ENCODE measurements at places on chromosomes 4 and X.

- no peak for DNase-seq
These were observed 103.7 kb upstream of the TENT5D start for GRCh38 chrX:80316526-80316925.

DNA sequence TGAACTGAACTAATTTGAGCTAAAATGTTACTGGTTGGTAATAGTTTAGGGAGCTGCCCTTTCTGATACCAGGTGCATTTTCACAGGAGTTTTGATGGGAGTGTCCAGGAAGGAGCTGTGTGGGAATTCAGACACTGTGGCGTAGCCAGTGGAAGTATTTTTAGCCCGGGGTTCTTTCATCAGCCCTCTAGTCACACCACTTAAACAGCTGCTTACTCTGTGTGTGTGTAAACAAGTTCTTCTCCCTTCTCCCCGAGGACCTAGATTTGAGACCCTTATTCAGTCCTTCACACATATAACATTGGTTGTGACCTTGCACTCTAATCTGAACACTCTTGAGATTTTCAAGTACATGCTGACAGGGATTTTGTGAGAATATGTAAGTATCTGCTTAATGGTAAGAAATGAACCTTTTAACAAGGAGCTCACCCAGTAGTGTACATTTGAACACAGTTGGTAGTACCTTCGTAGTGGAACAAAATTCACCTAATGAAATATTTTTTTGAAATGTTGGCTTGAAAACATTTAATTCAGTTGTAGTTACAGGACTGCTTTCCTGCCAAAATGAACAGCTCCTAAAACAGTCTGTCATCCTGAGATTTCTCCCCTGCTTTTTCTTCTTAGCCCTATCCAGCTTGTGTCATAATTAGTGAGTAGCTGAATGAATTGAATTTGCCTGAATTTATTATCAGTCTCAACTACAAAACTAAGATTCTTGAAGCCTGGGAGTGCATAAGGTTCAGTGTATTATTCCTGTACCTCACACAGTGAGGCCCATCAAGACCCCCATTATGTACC, 61.8 kb downstream of the BMPR1B start:
- DNase-seq = no peak

- DNase-seq = no peak
These were observed 104.4 kb downstream of the ADRA2C start for GRCh38 chr4:3870567-3870962.

DNA sequence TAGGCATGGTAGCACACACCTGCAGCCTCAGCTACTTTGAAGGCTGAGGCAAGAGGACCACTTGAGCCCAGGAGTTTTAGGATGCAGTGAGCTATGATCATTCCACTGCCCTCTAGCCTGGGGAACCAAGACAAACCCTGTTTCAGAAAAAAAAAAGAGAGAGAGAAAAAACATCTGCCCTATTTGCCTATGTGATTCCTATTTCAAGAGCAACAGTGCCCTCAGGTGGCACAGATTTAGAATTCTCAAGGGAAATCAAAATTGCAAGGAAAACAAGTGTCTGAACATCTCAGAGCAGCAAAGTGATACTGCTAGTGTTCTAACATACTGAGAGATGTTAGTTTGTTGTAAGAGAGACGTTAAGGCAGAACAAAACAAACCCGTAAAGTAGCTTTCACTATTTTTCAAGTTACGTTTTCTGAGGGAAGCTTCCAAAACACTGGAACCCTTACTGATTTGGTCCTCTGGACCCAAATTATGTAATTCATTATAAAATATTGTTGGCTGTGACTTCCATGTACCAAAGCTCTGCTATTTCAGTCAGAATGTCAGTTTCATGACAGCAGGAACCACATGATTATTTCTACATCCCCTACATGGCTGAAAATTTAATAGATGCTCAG, 7.9 kb downstream of the BDH2 start:
- peak; percentile 66 for DNase-seq

GRCh38 chr4:181970366-181970765, 272.8 kb upstream of the TENM3 start:
- DNase-seq = peak; percentile 35

GRCh38 chrX:125293850-125294780, 25.6 kb upstream of the TEX13C start:
- DNase-seq = peak; percentile 3

DNA sequence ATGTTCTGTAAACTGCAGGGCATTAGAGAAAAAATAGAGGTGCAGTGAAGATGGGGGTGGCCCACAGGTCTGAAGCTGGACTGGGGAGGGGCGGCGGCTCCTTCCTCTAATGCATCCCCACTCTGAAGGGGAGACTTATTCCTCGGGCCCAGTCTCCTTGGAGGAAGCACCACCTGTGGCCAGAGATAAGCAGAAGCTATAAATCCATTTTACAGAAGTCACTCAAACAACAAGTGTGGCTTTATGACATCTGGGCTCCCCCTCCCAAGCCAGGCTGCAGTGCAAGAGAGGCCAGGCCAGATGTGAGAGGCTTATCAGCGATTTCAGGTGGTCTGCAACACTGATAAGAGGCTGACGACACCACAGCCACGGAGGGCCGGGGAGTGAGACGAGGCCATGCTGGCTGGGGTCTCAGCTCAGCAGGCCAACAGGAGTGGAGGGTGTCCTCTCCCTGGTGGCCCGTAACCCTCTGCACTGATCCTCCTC, 15.8 kb downstream of the CYTL1 start:
- DNase-seq = no peak

DNA sequence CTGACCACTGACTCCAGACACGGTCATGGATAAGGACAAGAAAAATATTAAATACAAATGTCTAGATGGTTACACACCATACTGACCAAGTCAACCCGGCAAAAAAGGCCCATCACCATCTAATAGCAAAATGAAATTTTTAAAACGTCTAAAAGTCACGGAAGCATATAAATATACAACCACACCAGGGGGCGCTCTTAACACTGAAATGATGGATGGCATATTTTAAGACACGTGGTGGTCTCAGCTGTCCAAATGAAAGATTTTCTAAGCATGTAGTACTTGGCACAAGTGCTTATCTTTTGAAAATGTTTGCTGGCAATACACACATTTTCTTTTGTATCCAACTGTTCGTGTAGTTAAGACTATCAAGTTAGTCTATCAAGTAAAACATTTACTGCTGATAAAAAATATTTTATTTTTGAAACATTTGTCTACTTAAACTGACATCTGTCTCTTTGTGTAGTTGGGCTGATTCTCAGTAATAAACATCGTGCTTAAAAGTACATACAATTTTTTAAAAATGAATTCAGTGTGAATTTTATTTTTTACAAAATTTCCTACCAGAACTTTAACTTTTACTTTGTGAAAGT, 64.6 kb downstream of the COX7B2 start:
- DNase-seq = peak; percentile 40

- peak; percentile 77 for DNase-seq
These were observed 15.6 kb upstream of the LAP3 start for GRCh38 chr4:17561195-17561909.

DNA sequence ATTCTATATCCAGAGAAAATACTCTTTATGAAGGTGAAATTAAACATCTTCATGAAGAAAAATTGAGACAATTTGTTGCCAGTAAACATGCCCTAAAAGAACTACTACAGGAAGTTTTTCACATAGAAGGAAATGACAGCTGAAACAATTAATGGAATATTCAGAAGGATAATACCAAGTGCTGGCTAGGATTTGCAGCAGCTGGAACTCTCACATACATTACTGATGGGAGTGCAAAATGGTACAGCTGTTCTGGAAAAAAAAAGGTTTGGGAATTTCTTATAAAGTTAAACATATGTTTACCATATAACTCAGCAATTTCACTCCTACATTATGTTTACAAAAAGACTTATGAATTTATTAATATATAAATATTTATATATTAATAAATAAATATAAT, 193.2 kb upstream of the FAT4 start:
- no peak for DNase-seq

DNA sequence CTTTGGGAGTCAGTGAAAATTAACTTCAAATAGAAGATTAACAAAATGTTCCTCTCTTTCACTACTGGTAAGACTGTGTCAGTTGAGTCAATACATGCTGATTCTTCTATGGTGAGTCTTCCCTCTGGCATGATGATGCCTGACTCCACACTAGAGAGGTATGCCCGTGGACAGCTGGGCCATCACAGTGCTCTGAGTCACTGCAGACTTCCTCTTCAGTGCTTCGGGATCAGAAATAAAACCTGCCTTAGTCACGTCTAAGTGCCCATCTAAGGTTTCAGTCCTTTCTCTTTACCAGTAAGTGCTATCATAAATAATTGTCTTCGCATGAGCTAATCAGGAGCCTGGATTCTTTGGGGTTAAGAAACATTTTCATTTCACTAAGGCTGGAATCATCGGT, 1.6 kb upstream of the ASB5 start:
- DNase-seq = peak; percentile 100

DNA sequence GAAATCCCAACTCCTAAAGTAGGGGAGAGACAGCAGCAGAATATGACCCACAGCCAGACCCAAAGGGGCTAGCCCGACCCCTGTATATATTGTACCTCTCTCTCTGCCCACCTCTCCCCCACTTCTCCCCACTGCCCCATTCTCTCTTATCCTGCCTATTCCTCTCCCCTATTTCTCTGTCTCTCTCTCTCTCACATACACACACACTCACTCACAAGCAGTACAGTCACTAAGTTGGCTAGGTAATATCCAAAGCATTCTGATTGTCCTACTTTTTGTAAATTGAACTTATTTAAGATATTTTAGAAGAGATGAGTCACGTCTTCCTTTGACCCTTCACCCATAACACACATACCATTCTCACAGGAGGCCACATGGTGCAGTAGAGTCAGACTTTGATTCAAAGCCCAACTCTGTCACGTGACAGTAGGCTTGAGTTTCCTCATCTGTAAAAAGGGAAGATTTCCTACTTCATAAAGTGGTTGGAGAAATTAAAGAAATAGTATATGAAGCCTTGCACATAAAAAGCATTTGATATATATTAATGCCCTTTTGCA, 29.5 kb downstream of the SRPX2 start:
- peak; percentile 62 for DNase-seq

- peak; percentile 46 for DNase-seq
These were observed 105.0 kb downstream of the PCDH7 start for GRCh38 chr4:30825008-30825770.

GRCh38 chrX:12919620-12920019, 13.2 kb downstream of the TLR8 start:
- DNase-seq = no peak

DNA sequence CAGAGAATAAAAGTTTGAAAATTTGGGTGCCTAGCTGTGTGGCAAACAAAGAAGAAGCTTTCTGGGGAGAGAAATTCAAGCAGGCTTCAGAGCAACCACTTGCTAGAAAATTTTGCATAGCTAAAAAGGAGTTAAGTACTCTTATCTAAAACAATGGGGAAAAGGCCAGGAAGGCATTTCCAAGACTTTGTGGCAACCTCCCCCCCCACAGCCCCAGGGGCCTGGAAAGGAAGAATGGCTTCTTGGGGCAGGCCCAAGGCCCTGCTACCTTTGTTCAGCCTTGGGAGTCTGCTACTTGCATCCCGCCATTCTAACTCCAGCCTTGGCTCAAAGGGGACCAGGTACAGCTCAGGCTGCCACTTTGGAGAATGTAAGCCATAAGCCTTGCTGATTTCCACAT, 102.2 kb downstream of the PTCHD1 start:
- no peak for DNase-seq

GRCh38 chrX:110046001-110046400, 43.1 kb downstream of the TMEM164 start:
- no peak for DNase-seq

DNA sequence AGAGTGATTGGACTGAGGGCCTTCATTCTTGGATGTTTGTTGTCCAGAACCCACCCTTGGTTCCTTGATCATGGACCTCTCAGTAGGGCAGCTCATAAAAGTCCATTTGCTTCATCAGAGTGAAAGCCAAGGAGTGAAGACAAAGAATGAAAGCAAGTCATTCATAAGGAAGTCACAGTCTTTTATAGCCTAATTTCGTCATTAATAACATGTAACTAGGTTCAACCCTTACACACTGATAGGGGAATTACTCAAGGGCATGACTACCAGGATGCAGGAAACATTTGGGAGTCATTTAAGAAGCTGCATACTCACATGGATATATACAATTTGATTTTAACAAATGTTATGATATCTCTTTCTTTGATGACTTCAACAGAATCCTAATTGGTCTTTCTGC, 95.2 kb downstream of the RPA4 start:
- no peak for DNase-seq

DNA sequence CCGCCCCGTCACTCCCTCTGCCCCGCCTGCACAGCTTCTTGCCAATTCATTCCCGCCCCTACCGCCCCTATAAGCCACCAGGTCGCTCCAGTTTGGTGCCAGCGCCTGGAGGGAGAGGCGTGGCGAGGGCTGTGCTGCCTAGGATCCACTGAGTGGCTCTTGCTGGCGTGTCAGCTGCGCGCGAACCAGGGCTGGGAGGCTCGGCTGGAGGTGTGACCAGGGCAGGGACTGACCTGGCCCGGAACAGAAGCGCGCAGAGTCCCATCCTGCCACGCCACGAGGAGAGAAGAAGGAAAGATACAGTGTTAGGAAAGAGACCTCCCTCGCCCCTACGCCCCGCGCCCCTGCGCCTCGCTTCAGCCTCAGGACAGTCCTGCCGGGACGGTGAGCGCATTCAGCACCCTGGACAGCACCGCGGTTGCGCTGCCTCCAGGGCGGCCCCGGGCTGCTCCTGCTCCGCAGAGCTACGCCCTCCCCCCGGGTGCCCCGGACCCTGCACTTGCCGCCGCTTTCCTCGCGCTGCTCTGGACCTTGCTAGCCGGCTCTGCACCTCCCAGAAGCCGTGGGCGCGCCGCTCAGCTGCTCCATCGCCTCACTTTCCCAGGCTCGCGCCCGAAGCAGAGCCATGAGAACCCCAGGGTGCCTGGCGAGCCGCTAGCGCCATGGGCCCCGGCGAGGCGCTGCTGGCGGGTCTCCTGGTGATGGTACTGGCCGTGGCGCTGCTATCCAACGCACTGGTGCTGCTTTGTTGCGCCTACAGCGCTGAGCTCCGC, at the start of gene GPR78:
TSS of gene GPR78 (plus strand) at position 72 of the 773 bp plus-strand sequence. CDS start at position 663, 591 bp downstream.
- DNase-seq = peak; percentile 45

GRCh38 chr4:138182838-138183426, 59.2 kb downstream of the SLC7A11 start:
- DNase-seq = peak; percentile 60

DNA sequence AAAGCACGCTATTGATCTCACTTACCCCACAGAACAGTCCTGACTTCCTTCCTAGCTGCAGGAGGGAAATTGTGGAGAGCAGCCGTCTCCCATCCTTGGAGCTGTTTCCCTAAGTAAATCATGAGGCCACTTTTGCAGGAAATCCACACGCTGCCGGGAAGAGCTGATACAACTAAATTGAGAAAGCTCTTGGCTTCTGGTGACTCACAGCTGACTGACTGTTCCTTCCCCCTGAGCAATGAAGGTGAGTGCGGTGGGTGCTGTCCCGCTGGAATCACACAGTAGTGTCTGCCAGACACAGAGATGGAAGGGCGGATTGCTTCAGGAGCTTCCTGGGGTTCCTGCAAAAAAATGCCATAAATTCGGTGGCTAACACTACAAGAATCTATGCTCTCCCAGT, 268.9 kb downstream of the ASMT start:
- peak; percentile 68 for DNase-seq

- DNase-seq = peak; percentile 48
These were observed 23.8 kb upstream of the ARHGAP10 start for GRCh38 chr4:147707892-147708672.

- no peak for DNase-seq
These were observed 289.7 kb upstream of the LDB2 start for GRCh38 chr4:17188125-17188524.

- no peak for DNase-seq
These were observed 566 bp downstream of the LARP7 start for GRCh38 chr4:112637552-112637866.

Measured in fibroblast of skin of right quadriceps (primary cell).